ENCODE measurements at places on chromosomes 1 and 21. TPM values are rescaled to one million over a fixed set of nuclear protein-coding genes. Genes with fewer than 3 reads are reported as not detected.

Gene RRP1B
- total RNA-seq: 25.3 TPM

Gene KCNAB2
- total RNA-seq: 90.3 TPM

Gene ACTRT2
- total RNA-seq: not detected

Gene DNALI1
- total RNA-seq: 1.3 TPM

Gene TNFAIP8L2
- total RNA-seq: 34.6 TPM

Gene RHD
- 1.8 TPM for total RNA-seq

Gene SH2D1B
- 4.3 TPM for total RNA-seq

Gene CR2
- 110 TPM for total RNA-seq

Gene MARK1
- 2.9 TPM for total RNA-seq

GRCh38 chr1:26472901-26473845, 933 bp downstream of the HMGN2 start:
- H3K27me3 ChIP-seq: no peaks in the 10 kb centered on the region
- peak overlapping the region; percentile 99 for H3K27ac ChIP-seq
- H3K4me1 ChIP-seq: peaks cover 72% of the 10 kb centered on the region
- DNase-seq: peak; percentile 99

GRCh38 chr1:115067161-115067859, 22.0 kb downstream of the TSPAN2 start:
- H3K4me1 ChIP-seq: no peaks in the 10 kb centered on the region
- no peak overlapping the region for H3K4me3 ChIP-seq
- DNase-seq: no peak
- H3K27me3 ChIP-seq: no peaks in the 10 kb centered on the region

DNA sequence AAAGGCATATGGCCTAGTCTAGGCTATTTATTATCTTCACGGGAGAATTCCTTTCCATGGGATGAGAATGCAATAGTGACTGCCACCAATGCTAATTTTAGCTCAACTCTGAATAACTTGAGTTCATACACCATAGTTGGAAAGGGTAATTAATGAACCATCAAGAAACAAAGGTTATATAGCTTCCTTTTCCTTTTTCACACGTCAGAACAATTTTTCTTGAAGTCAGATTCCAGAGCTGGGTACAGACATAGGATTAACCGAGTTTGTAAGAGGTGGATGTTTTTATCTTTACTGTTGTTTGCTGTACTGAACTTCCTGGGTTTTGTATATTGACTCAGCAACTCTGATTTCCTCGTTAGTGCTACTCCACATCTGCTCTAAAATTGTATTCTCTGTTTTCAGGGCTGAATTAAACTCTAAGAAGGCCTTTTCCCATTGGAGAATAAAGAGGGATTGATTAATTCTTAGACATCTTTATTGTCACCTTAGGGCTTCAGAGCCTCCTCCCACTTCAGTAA, 262.0 kb downstream of the NUF2 start:
- no peak for DNase-seq
- no peaks in the 10 kb centered on the region for H3K36me3 ChIP-seq
- H3K4me1 ChIP-seq: no peaks in the 10 kb centered on the region
- H3K27ac ChIP-seq: no peak overlapping the region

GRCh38 chr1:33322109-33322508, 1.2 kb upstream of the A3GALT2 start:
- DNase-seq: peak; percentile 65
- H3K36me3 ChIP-seq: peaks cover 47% of the 10 kb centered on the region
- no peak overlapping the region for H3K4me3 ChIP-seq
- peaks cover 23% of the 10 kb centered on the region for H3K4me1 ChIP-seq
- H3K27me3 ChIP-seq: no peaks in the 10 kb centered on the region

DNA sequence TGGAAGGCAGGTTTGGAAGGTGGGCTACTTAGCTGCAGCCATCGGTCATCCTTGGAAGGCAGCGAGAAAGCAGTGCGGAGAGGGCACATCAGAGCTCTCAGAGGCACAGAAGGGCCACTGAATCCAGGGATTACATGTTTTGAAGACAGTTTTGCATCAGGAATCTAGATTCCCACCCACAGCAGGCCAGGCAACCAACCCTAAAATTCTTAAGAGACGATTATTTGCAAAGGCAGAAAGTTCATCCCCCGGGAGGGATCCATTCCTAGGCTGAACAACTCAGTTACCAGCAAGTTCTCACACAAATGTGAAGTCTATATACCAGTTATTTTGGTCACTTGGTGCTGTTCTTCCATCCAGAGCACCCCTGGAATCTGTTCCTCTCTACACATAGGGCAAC, 457.3 kb upstream of the VAMP3 start:
- H3K27me3 ChIP-seq: no peaks in the 10 kb centered on the region
- H3K4me3 ChIP-seq: no peak overlapping the region
- no peaks in the 10 kb centered on the region for H3K36me3 ChIP-seq
- no peaks in the 10 kb centered on the region for H3K4me1 ChIP-seq

DNA sequence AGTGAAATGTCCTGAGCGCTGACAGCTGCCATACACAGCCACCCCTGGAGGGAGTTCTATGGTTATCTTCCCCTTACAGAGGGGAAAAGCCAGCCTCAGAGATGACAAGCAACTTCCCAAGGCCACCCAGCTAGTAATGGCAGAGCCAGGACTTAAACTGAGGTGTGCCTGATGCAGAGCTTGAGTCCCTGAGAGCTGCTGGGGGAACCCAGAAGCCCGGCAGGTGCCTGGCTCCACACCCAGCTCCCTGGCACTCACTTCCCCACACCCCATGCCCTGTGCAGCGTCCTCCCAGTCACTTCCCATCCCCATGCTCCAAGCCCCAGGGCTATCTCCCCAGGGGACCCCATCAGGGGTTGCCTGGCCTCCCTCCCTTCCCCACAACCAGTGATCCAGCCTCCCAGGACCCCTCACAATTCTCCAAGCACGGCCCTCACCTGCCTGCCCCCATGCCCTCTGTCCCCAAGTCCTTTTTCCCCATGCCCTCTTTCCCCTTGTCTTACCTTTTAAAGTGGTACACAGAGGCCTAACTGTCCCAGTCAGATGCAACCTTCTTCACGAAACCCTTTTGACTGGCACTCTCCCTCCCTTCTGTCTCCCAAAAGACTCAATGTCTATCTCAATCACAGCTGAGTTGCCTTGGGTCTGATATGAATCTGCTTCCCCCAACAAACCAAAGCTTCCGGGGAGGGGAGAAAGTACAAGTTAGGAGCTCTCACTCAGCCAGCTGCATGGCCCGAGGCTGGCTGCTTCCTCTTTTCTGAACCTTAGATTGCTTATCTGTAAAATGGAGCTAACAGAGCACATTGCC, 39.8 kb upstream of the LRP8 start:
- peak; percentile 80 for DNase-seq
- no peaks in the 10 kb centered on the region for H3K36me3 ChIP-seq
- H3K4me1 ChIP-seq: peaks cover 26% of the 10 kb centered on the region
- H3K4me3 ChIP-seq: peak overlapping the region; percentile 11

GRCh38 chr1:61301824-61302657, 219.7 kb downstream of the NFIA start:
- no peaks in the 10 kb centered on the region for H3K4me1 ChIP-seq
- peak overlapping the region; percentile 19 for H3K27ac ChIP-seq
- no peak for DNase-seq
- H3K36me3 ChIP-seq: no peaks in the 10 kb centered on the region

- no peaks in the 10 kb centered on the region for H3K4me1 ChIP-seq
- no peak for DNase-seq
- H3K4me3 ChIP-seq: no peak overlapping the region
- no peaks in the 10 kb centered on the region for H3K27me3 ChIP-seq
- H3K27ac ChIP-seq: no peak overlapping the region
Measured at GRCh38 chr1:97186381-97186780, 464.8 kb downstream of the PTBP2 start.

GRCh38 chr1:41639332-41639936, 155.0 kb upstream of the EDN2 start:
- no peak overlapping the region for H3K4me3 ChIP-seq
- H3K4me1 ChIP-seq: peaks cover 29% of the 10 kb centered on the region
- H3K36me3 ChIP-seq: no peaks in the 10 kb centered on the region
- peak overlapping the region; percentile 21 for H3K27ac ChIP-seq

- no peaks in the 10 kb centered on the region for H3K4me1 ChIP-seq
- H3K27ac ChIP-seq: no peak overlapping the region
- H3K4me3 ChIP-seq: no peak overlapping the region
- H3K27me3 ChIP-seq: no peaks in the 10 kb centered on the region
Measured at GRCh38 chr1:207006914-207007313, 25.6 kb downstream of the C1orf116 start.

- no peaks in the 10 kb centered on the region for H3K36me3 ChIP-seq
- H3K4me3 ChIP-seq: no peak overlapping the region
- H3K4me1 ChIP-seq: no peaks in the 10 kb centered on the region
- H3K27ac ChIP-seq: no peak overlapping the region
- DNase-seq: peak; percentile 68
- no peaks in the 10 kb centered on the region for H3K27me3 ChIP-seq
Measured at GRCh38 chr1:18482721-18483425, 2.1 kb downstream of the KLHDC7A start.

DNA sequence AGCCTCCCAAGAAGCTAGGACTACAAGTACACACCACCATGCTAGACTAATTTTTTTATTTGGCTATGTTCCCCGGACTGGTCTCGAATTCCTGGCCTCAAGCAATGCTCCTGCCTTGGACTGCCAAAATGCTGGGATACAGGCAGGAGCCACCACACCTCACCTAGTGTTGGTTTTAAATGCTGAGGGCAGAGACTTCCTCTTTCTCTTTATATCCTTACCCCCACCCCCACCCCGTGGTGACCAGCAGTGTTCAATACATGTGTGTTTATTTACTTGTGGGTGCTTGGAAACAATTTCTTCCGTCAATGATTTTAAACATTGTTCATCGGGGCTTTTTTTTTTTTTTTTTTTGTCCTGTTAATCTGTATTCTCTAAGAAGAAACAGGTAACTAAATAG, 158.9 kb downstream of the ZBTB18 start:
- H3K27me3 ChIP-seq: no peaks in the 10 kb centered on the region
- H3K36me3 ChIP-seq: no peaks in the 10 kb centered on the region
- DNase-seq: no peak
- H3K27ac ChIP-seq: no peak overlapping the region
- no peak overlapping the region for H3K4me3 ChIP-seq
- H3K4me1 ChIP-seq: no peaks in the 10 kb centered on the region

GRCh38 chr1:9242338-9242969, 7.9 kb downstream of the H6PD start:
- peaks cover 48% of the 10 kb centered on the region for H3K4me1 ChIP-seq
- H3K4me3 ChIP-seq: no peak overlapping the region
- no peak for DNase-seq
- H3K27me3 ChIP-seq: no peaks in the 10 kb centered on the region
- H3K27ac ChIP-seq: peak overlapping the region; percentile 84

- no peaks in the 10 kb centered on the region for H3K27me3 ChIP-seq
- no peak overlapping the region for H3K4me3 ChIP-seq
- DNase-seq: no peak
- H3K4me1 ChIP-seq: no peaks in the 10 kb centered on the region
- no peaks in the 10 kb centered on the region for H3K36me3 ChIP-seq
Measured at GRCh38 chr1:38203441-38203840, 156.8 kb upstream of the POU3F1 start.

GRCh38 chr1:162351246-162351842, 25.3 kb downstream of the SPATA46 start:
- H3K4me3 ChIP-seq: no peak overlapping the region
- H3K36me3 ChIP-seq: no peaks in the 10 kb centered on the region
- no peak for DNase-seq
- H3K4me1 ChIP-seq: no peaks in the 10 kb centered on the region
- H3K27me3 ChIP-seq: no peaks in the 10 kb centered on the region

DNA sequence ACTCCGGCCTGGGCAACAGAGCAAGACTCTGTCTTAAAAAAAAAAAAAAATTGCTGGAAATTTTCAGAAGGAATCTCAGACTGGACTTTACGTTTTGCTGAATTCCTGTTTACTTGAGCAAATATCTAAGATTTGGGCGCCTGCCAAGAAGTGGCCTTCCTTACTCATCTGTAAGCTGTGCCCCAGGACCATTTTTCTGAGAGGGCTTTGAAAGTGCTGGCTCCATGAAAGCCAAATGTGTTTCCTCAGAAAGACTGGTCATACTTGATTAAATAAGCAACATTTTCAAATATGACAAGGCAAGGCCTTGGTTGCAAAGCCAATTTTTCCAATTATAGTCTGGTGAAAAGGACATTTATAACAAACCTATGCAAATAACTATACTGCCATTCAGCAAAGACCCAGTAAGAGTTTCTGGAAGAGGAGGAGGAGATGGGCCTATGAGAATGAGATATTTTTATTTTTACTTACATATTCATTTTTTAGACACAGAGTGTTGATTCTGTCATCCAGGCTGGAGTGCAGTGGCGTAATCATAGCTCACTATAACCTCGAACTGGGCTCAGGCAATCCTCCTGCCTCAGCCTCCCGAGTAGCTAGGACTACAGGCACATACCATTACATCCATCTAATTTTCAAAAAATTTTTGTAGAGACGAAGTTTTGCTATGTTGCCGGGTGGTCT, 56.3 kb upstream of the HTR1D start:
- H3K4me1 ChIP-seq: no peaks in the 10 kb centered on the region
- DNase-seq: no peak
- H3K36me3 ChIP-seq: no peaks in the 10 kb centered on the region
- peaks cover 67% of the 10 kb centered on the region for H3K27me3 ChIP-seq
- no peak overlapping the region for H3K27ac ChIP-seq
- H3K4me3 ChIP-seq: no peak overlapping the region

DNA sequence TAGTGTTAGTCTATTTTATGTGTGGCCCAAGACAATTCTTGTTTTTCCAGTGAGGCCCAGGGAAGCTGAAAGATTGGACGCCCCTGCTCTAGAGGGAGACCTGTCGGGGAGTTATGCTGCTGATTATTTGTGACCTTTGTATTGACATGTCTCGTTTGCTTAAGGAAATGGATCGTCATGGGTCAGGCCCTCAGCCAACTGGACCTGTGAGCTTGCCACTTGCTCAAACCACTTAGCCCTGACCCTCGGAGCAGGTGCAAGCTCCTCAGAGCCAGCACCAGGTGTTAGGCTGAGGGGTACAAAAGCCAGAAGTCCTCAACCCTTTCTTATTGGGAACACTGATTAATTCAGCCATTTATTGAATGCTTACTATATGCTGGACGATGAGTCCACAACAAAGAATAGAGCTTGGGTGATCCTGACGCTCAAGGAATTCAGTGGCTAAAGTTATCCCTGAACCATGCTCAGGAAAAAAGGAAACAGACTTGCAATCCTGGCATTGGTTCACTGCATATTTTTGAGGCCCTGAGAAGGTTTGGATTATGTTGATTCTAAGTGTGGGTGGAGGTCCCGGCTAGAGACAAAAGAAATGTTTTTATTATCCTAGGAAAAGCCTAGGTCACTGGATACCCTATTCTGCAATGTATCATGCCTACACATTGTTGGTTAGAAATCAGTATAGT, 19.0 kb downstream of the TGFB2 start:
- no peaks in the 10 kb centered on the region for H3K36me3 ChIP-seq
- no peaks in the 10 kb centered on the region for H3K4me1 ChIP-seq
- DNase-seq: no peak
- no peak overlapping the region for H3K27ac ChIP-seq

DNA sequence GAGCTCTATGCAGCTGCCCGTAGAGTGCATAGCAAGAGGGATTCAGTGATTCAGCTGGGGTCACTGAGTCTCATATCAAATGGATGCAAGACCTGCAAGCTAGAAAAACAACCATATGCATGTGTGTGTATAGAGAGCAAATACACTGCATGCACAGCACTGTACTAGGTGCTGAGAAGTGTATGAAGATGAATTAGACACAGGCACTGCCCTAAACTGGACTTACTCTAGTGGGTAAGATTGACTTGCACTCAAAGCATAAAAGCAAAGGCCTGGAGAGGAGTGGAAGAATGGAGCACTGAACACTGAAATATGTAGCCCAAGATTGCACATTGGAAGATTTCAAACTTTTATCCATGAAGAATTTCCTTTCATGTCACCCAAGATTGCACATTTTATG, 5.5 kb upstream of the GBP1 start:
- H3K36me3 ChIP-seq: no peaks in the 10 kb centered on the region
- H3K4me3 ChIP-seq: no peak overlapping the region
- no peak overlapping the region for H3K27ac ChIP-seq

GRCh38 chr1:49435291-49435690, 588.5 kb downstream of the AGBL4 start:
- no peaks in the 10 kb centered on the region for H3K27me3 ChIP-seq
- no peaks in the 10 kb centered on the region for H3K4me1 ChIP-seq
- DNase-seq: no peak
- H3K36me3 ChIP-seq: no peaks in the 10 kb centered on the region
